WTC11 (cell line): ENCODE measurements at places on chromosomes 1 and 21. TPM values are rescaled to one million over a fixed set of nuclear protein-coding genes. Genes with fewer than 3 reads are reported as not detected.

DNA sequence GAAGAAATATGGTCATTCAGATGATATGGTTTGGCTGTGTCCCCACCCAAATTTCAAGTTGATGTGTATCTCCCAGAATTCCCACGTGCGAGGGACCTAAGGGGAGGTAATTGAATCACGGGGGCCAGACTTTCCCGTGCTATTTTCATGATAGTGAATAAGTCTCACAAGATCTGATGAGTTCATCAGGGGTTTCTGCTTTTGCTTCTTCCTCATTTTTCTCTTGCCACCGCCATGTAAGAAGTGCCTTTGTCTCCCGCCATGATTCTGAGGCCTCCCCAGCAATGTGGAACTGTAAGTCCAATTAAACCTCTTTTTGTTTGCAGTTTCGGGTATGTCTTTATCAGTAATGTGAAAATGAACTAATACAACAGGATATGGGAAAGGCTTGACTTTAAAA, 1.4 kb upstream of the DPM3 start:
- H3K27me3 ChIP-seq = peaks cover 24% of the 10 kb centered on the region
- H3K36me3 ChIP-seq = peaks cover 8% of the 10 kb centered on the region; the same call in 1 of the 2 replicates
- peaks cover 10% of the 10 kb centered on the region for H3K4me1 ChIP-seq
- DNase-seq = no peak
- no peak overlapping the region for H3K27ac ChIP-seq

Gene UTP25
- total RNA-seq = 4.8 to 5.5 TPM (median 5.3 TPM) in 3 replicates

DNA sequence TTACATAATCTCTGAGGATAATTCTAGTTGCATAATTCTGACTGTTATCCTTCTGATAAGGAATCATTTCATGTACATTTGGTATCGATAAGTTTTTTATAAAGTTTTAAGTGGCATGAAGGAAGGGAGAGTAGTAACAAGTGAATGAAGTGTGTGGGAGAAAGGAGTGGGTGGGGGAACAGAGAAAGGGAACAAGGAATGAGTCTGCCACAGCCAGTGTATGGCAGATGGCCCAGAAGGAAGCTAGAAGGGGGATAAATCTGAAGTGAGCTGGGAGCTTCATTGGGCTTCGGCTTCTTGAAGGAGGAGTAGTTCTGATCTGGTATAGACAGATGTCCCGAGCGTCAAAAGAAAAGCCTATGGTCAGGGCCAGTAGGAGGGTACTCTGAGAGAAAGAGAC, 18.6 kb downstream of the ZBTB40 start:
- no peak overlapping the region for H3K4me3 ChIP-seq
- no peak overlapping the region for H3K27ac ChIP-seq
- DNase-seq = no peak
- peaks cover 3% of the 10 kb centered on the region; the same call in 1 of the 2 replicates for H3K4me1 ChIP-seq
- H3K27me3 ChIP-seq = no peaks in the 10 kb centered on the region

DNA sequence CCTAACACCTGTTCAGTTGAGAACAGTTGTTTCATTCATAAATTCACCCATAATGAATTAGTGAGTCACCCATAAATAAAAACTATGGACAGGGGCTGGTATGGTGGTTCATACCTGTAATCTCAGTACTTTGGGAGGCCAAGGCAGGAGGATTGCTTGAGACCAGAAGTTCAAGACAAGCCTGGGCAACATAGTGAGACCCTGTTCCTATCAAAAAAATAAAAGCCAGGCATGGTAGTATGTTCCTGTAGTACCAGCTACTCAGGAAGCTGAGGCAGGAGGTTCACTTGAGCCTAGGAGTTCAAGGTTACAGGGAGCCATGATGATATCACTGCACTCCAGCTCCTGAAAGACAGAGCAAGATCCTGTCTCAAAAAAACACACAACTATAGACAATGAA, 79.0 kb downstream of the GTF2B start:
- no peaks in the 10 kb centered on the region for H3K4me1 ChIP-seq
- peaks cover 17% of the 10 kb centered on the region for H3K36me3 ChIP-seq
- no peak overlapping the region for H3K27ac ChIP-seq
- no peak for DNase-seq

GRCh38 chr1:177983077-177983476, 13.2 kb upstream of the SEC16B start:
- no peak for DNase-seq
- peaks cover 8% of the 10 kb centered on the region for H3K4me1 ChIP-seq
- H3K27me3 ChIP-seq = no peaks in the 10 kb centered on the region
- H3K27ac ChIP-seq = no peak overlapping the region
- H3K4me3 ChIP-seq = no peak overlapping the region
- no peaks in the 10 kb centered on the region for H3K36me3 ChIP-seq

DNA sequence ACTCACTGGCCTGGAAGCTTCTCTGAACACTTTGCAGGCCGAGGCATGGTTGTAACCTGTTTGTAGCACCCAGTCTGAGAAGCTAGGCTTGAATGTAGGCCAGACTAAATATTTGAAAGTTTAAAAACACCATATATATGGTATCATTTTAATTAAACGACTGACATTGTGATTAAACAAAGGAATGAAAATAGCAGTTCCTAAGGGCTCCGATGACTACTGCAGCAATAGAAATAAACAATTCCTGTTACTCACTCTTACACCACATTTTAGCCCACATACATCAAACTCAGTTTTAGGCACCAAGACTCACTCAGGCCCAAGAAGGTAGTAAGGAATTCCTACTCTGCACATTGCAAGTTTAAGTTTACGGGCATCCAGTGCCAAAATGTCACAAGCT, 281.2 kb downstream of the AKT3 start:
- no peak overlapping the region for H3K27ac ChIP-seq
- no peak overlapping the region for H3K4me3 ChIP-seq
- H3K36me3 ChIP-seq = no peaks in the 10 kb centered on the region
- H3K4me1 ChIP-seq = no peaks in the 10 kb centered on the region
